ENCODE measurements at places on chromosomes 2 and 18. TPM values are rescaled to one million over a fixed set of nuclear protein-coding genes. Genes with fewer than 3 reads are reported as not detected.

DNA sequence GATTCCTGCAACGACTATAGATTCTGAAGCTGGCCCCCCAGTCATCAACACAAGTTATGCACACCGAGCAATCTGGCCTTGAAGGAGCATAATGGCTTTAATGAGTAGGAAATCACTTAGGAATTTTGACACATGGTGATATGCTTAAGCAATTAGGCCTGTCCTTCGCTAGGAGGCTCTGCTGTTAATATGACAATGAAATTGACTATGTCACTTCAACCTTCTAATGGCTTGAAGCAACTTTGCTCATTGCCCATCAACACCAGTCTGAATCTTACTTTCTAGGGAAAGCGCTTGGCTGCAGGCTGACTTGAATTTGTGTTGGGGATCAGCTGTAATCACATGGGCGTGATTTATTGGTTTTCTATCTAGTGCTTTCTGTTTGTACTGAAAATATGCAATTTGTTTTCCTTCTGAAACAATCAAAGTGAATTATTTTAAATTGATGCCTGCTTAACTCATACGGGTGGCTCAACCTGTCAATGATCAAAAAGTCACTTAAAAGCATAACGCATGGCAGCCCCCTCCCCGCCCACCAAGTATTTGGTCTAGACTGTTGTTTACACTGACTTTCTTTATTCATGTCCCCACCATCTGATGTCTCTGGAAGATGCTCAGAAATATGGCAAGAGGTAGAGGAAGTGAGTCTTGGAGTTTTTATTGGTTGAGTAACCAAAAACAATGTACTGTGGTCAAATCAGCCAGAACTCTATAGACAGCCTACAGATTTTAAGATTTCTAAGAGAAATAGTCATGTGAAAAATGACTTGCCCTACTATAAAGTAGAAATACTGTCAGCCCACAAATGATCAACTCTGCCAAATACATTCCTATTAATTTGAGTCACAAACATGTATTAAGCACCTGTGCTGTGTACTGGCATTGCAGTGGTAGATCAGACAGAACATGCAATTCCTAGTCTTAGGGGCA is 344.9 kb downstream of the RBM43 start:
- DNase-seq: no peak

- DNase-seq: no peak
Measured at GRCh38 chr2:8994386-8994785, 9.1 kb downstream of the MBOAT2 start.

DNA sequence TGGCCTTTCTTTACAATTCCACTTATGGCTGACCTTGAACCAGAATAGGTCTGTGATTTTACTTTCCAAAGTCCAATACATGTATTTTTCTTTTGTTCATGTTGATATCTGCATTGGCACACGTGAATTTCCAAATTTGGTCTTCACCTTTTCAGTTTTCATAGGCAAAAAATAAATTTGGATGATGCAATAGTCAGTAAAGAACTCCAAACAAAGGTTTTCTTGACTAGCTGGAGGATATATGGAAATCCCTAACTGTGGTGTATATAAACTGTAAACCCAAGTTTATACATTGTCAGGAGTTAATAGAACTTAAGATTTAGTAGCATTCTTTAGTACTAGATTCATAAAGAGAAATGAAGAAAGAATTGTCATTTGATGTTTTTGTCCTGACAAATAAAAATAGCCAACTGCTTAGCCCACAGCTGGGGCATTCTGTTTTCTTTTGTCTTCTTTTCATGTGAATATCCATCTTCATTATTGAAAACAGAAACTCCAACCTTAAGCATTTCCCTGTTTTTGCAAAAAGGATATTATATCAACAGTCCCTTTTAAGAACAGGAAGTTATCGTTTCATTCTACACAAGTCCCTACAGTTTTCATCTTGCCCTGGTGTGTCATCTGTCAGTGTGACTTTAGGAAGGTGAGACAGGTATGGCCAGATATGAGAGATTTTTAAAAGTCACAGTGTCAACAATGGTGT is 132.9 kb downstream of the BCL2 start:
- DNase-seq: no peak

- no peak for DNase-seq
Measured at GRCh38 chr2:230781130-230781797, 68.6 kb downstream of the CAB39 start.

DNA sequence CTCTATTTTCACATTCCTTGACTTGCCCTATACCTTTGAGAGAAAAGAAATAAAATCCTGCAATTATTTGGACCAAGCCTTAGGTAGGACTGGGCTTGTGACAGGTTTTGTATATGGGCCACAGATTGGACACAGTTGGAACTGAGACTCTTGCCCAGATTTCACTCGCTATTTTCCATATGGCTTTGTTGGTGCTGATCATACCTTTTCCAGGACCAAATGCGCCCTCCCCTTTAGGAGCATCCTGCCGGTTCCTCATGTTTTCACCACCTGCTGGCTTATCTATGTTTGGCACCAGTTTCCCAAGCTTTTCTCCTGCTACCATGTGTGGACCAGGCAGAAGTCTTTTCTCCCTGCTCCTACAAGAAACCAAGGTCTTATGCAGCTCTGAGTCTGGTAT is 494.9 kb downstream of the EPHA4 start:
- no peak for DNase-seq

GRCh38 chr2:14513903-14514302 is 118.6 kb upstream of the LRATD1 start:
- DNase-seq: peak; percentile 60

GRCh38 chr2:112923967-112924338 is 13.0 kb downstream of the IL37 start:
- no peak for DNase-seq

GRCh38 chr2:234392041-234392615 is 104.8 kb downstream of the ARL4C start:
- no peak for DNase-seq

GRCh38 chr2:57720728-57721627 is 325.6 kb upstream of the VRK2 start:
- peak; percentile 77 for DNase-seq

- DNase-seq: no peak
Measured at GRCh38 chr2:105853354-105854088, 108.8 kb downstream of the NCK2 start.

DNA sequence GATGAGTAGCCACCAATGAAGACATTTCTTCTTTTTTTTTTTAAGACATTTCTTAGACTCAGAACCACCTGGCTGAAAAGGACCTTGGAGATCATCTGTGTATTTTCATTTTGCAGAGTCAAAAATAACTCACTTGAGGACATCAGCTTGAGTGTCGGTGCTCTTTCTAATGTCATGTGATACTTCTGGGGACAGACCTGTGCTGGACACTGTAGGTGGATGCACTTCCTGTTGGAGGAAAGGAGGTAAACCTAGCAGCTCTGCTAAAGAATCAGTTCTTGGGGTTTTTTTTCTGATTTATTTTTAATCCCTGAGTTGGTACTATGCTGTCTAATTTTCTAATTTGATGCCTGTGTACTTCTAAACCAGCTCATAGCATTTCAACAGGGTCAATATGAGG is 283.9 kb upstream of the CRIM1 start:
- DNase-seq: no peak

- DNase-seq: no peak
Measured at GRCh38 chr2:45283764-45284620, 274.7 kb upstream of the SIX2 start.

GRCh38 chr2:241817126-241817820 is 8.3 kb downstream of the NEU4 start:
- DNase-seq: no peak

- DNase-seq: no peak
Measured at GRCh38 chr2:177419274-177419673, 26.7 kb downstream of the AGPS start.

GRCh38 chr2:146481629-146482028 is 1363.2 kb upstream of the ACVR2A start:
- DNase-seq: no peak

- no peak for DNase-seq
Measured at GRCh38 chr2:219207134-219207883, 727 bp downstream of the ZFAND2B start.

- no peak for DNase-seq
Measured at GRCh38 chr18:39945076-39945475, 2010.0 kb upstream of the PIK3C3 start.

DNA sequence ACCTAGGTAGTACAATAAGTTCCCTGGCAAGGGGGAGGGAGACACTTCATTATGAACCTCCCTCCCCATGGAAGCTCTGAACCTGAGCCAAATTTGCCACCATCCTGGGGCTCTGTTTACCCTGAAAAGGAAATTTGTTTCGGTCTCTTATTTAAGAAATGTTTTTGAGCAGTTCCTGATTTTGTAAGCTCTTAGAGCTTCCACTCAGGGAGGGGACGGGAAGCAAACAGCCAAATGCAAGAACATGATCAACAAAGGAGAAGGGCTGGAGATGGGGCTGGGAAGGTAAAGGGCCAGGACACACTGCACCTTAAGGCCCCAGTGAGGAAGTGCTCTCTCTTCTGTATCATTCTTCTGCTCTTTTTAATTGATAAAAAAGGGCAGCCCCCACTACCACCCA is 117.9 kb downstream of the NRP2 start:
- DNase-seq: no peak

- peak; percentile 81 for DNase-seq
Measured at GRCh38 chr2:44929735-44930273, 11.7 kb upstream of the SIX3 start.

DNA sequence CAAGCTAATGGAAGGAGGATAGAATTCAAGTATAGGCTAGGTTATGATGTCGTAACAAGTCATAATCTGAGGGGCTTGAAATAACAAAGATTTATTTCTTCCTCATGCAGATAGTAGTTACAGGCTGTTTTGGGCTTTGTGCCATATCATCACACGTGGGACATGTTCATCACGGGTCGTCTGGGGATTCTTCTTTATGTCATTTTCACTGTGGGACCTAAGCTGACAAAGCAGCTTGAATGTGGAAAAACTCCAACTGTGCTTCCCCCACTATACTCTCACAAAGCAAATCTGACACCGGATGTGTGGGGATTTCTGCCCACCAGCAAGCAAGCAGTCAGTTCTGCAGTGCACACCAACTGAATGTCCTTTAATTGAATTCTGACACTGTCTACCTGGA is 124.8 kb downstream of the LTBP1 start:
- no peak for DNase-seq

- DNase-seq: no peak
Measured at GRCh38 chr2:189437926-189438325, 3.3 kb upstream of the WDR75 start.

DNA sequence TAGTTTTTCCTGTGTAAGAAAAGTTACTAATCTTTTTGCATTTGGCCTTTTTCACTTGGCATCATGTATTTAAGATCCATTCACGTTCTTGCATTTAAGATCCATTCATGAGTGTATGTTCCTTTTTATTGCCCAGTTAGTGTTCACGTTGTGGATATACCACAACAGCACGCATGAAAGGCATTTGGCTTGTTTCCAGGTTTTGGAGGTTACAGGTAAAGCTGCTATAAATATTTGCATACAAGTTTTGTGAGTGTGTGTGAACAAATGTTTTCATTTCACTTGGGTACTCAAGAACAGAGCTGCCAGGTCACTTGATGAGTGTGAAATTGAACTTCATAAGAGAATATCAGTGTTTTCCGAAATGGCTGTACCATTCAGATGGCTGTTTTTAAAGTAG is 121.2 kb downstream of the CCBE1 start:
- DNase-seq: no peak

DNA sequence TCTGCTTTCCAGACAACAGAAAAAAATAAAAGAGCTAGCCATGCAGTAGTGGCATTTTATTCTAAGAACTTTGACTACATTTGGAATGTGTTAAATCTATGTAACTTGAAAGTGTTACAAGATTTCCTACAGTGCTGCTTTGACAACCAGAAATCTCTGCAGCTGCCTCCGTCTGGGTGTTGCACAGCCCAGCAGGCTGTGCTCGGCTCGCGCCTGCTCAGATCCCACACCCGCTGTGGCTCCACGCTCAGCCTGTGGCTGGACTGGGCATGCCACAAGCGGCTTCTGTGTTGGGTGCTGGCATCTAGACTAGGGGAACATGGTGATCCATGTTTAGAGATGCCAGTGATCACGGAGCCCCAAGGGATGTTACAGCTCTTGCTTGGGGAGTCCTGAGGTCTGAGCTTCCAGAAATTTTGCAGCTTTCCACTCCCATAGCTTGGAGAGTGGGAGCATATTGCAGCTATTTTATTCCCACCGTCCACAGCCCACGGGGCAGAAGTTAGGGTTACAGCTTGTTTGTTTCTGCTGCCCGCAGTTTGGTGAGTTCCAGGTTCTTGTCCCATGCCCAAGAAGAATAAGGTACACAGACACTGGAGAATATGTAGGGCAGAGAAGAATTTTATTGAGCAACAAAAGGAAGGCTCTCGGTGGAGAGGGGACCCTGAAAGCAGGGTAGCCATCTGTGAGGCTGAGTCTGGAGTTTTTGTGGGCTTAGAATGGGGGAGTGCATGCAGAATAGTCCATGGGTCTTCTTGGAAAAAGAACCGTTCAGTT is 44.1 kb downstream of the FAM171B start:
- no peak for DNase-seq

DNA sequence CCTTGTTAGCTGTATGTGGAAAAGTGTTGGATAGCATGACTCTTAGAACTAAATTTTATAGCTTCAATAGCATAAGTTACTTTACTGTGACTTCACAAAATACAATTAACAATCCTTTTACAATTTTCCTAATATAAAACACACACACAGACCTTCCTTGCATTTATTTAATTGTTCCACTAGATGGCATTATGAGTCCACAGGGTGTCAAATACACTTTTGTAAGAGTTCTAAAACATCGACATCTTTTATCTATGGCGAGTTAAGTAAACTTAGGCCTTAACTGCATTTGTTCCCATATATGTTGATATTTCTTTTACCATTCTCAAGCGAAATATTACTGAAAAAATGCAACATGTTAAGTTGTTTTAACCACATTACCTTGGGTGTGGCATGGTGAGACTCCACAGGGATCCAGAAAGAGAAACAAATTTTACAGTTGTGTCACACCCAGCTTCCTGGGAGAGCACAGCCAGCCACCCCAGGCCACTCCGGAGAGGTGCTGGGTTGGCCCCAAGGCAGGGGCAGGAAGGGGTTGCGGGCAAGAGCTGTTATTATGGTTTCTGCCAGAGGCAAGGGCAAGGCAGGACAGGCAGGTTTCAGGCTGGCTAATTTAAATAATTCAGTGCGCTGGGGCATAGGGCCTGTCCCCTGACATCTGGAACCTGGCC is 312.4 kb upstream of the MC4R start:
- DNase-seq: peak; percentile 20

- peak; percentile 74 for DNase-seq
Measured at GRCh38 chr2:42086500-42086953, 38.7 kb downstream of the PKDCC start.

- DNase-seq: no peak
Measured at GRCh38 chr2:181407171-181407570, 50.0 kb upstream of the ITGA4 start.

The SLC9A4 gene
- not detected for total RNA-seq

The MEP1B gene
- not detected for total RNA-seq

The FLACC1 gene
- not detected for total RNA-seq

The SERPINB11 gene
- total RNA-seq: not detected

The CNTNAP5 gene
- total RNA-seq: not detected

The NT5DC4 gene
- total RNA-seq: not detected

The POTEJ gene
- total RNA-seq: 0.21 TPM

The CRYBA2 gene
- not detected for total RNA-seq

The HOXD11 gene
- not detected for total RNA-seq

The CAPN14 gene
- 0.04 TPM for total RNA-seq

The EVA1A gene
- total RNA-seq: 2.8 TPM

The PLA2R1 gene
- total RNA-seq: 0.45 TPM

Measured in neural progenitor cell (in vitro differentiated cells).